ENCODE measurements at places on chromosomes 1 and 21.

- DNase-seq, result no peak
Observed at GRCh38 chr1:50493710-50494109, 70.5 kb upstream of the DMRTA2 start.

- DNase-seq, result no peak
Observed at GRCh38 chr1:60090655-60091054, 17.1 kb upstream of the C1orf87 start.

DNA sequence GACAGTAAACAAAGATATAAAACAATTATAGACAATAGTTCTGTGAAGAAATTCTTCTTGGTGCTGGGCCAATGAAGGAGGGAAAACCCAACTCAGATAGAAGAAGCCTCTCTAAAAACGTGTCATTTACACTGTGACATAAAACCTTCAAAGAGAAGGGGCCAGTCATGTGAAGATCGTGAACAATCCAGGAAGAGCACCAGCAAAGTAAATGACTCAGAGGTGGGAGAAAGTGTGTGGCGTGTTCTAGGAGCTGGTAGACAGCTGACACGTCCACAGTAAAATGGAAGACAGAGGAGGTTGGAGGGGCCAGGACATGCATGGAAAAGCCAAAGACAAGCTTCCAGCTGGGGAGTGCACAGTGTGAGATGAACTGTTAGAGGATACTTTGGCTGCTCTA, 143.6 kb downstream of the VAV3 start:
- DNase-seq, result no peak

- DNase-seq, result no peak
Observed at GRCh38 chr1:205500240-205501233, 3.9 kb upstream of the CDK18 start.

DNA sequence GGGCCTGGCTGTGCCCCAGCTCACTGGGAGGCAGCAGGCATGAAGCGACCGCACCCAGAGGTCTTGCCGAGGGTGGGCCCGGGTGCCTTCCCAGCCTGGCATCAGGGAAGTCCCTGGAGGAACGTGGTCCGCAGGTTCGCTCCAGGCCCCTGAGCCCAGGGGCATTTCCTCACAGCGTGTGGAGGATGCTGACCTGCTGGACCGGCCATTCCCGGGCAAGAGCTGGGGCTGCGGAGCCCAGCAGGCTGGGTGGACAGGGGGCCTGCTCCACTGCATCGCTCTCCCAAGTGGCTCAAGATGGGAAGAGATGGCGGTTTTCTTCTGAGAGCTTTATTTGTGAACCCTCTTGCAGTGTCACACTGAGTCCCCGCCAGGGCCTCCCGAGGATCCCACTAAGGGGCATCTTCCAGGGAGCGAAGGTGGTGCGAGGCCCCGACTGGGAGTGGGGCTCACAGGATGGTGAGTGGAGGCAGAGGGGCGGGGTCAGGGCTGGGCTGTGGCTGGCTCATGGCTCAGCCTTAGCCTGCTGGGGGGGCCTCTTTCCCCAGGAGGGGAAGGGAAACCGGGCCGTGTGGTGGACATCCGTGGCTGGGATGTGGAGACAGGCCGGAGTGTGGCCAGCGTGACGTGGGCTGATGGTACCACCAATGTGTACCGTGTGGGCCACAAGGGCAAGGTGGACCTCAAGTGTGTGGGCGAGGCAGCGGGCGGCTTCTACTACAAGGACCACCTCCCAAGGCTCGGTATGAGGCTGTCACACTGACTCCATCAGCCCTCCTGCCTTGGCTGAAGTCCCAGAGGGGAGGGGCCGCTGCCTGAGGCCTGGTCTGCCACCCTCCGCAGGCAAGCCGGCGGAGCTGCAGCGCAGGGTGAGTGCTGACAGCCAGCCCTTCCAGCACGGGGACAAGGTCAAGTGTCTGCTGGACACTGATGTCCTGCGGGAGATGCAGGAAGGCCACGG, 7.2 kb upstream of the MMP23B start:
- no peak for DNase-seq

DNA sequence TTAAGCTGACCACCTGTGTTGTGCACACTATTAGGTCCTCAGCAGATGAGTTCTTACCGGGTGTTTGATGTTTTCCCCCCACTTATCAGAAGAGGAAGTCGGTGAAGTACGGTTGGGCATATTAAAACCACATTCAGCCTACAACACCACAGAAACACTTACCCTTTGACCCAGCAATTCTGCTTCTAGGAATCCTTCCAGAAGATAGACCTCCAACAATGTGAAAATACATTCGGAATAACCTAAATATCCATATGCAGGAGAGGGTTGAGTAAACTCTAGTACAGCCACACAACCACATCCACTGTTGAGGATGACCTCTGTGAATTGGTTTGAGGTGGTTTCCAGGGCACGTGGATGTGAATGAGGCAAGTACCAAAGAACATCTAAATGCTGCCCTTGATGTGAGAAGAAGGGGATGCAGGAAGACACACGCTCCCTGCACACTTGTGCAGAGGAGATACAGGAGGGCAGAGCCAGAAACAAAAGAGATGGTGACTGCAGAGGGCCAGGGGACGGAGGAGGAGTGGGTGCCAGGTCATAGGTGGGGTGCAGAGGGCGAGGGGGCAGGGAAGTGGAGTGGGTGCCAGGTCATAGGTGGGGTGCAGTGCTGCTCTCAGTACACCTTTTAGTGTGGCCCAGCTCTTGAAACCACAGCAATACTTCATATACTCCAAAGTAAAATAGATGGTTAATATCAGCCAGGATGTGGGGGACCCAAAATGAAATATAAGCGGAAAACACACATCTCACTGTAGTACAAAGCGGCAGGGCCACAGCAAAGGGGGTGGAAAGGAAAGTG, 12.8 kb downstream of the ADARB1 start:
- no peak for DNase-seq

GRCh38 chr1:210263963-210264362, 31.4 kb downstream of the SERTAD4 start:
- no peak for DNase-seq

GRCh38 chr21:16194788-16195537, 465.2 kb downstream of the USP25 start:
- no peak for DNase-seq

DNA sequence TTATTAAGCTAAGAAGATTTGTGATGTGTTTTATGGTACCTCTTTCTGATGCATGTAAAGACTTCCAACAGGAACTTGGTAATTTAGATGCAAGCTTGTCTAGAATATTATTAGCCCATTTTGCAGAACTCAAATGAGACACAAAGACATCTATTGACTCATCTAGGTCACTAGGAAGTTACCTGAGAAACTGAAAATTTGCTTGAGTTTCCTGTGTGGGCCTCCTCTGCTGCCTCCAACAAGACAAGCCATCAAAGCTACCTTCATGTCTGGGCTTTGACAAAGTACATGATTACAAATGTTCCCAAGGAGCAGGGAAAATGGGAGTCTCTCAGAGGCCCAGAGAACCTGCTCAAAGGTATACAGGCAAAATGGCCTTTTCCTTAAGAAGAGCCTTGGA, 5.6 kb downstream of the RUNX1 start:
- no peak for DNase-seq

GRCh38 chr21:38389354-38389676, 109.0 kb downstream of the ERG start:
- no peak for DNase-seq

DNA sequence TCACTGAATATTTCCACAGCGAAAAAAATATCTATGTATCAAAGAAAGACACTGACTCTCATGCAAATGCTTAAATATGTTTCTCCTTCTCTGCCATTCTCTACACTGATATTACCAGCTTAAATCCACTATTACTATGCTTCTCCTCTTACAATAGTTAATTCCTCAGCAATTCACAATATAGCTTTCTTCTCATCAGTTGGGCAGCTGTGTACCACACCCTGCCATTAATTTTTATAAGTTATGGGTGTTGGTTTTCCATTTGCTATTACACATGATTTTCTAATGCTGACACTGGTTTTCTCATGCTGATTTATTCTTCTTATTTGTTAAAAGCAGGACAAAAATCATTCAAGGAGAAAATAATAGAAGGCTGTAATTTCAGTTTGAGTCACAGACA, 251.8 kb downstream of the TBX15 start:
- DNase-seq, result no peak

GRCh38 chr1:109876617-109877316, 33.9 kb upstream of the CSF1 start:
- DNase-seq, result no peak

GRCh38 chr1:109763646-109764415, at the start of gene EPS8L3:
TSS of gene EPS8L3 (minus strand) at chr1:109763923. CDS start at chr1:109761749, 2,174 bp downstream.
- no peak for DNase-seq

DNA sequence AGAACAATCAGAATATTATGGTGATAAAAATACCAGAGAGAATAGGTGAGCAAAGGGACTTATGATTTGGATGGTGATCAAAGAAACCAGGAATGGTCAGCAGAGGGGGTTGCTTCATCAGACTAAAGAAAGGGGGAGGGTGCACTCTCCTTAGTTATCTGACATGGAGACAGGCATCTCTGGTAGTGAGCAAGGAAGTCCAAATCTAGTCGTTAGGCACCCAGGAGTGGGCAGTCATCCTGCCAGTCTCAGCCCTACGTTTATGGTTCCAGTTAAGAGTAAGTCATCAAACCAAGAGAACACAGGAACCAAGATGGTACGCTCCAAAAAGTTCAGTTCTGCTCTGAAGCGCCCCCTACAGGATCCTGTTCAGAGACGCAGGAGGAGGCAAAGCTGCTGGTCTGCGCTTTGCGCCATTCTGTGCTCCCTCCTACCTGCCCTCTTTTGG, 28.6 kb downstream of the EBNA1BP2 start:
- DNase-seq, result no peak

DNA sequence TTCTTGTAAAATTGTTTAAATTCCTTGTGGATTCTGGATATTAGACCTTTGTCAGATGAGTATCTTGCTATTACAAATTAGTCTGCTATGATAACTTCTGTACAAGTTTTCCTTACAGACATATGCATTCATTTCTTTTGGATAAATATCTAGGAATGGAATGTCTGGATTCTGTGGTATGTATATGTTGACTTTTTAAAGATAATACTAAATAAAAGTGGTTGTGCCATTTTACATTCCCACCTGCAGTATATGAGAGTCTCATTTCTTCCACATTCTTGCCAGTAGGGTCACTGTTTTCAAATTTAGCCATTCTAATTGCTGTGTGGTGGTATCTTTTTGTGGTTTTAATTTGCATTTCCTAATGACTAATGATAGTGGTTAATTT, 53.9 kb downstream of the SYDE2 start:
- DNase-seq, result no peak

GRCh38 chr21:42981214-42981523, 6.8 kb downstream of the PKNOX1 start:
- DNase-seq, result no peak

DNA sequence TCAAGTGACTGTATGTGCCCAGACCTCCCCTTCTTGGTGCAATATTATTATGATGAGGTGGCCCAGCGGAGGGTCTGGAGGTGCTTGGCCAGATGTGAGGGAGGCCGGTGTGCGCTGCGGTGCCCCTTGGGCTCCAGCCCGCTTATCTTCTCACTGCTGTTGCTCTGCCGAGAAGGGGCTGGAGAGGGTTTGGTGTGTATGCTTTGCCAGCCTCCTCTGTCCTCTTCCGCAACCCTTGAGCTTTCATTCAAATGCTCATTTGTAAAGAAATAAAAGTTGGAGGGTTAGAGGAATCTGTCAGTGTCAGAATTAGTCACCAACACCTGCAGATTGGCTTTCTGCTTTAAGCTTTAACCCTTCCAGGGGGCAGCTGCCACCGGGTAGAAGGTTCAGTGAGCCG, 19.7 kb downstream of the RNF220 start:
- no peak for DNase-seq

- DNase-seq, result no peak
Observed at GRCh38 chr1:153629971-153630370, 1.7 kb downstream of the S100A1 start.

DNA sequence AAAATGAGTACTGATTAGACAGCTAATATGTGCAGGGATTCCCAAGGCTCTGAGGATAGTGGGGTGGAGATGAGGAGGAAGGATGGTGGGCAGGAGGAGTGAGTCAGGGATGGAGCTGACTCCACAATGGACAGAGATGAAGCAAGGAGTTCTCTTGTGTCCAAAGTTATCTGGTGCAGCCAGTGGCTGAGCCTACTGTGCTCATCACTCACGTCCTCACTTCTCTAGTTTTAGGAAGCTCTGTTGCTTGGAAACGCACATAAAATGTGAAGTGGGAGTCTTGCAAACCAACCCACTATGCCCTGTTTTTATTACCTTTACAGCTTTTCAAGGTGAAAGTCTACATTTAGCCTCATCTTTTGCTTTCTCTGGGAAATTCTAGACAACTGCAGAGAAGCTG, 36.5 kb upstream of the SAMD13 start:
- DNase-seq, result no peak

DNA sequence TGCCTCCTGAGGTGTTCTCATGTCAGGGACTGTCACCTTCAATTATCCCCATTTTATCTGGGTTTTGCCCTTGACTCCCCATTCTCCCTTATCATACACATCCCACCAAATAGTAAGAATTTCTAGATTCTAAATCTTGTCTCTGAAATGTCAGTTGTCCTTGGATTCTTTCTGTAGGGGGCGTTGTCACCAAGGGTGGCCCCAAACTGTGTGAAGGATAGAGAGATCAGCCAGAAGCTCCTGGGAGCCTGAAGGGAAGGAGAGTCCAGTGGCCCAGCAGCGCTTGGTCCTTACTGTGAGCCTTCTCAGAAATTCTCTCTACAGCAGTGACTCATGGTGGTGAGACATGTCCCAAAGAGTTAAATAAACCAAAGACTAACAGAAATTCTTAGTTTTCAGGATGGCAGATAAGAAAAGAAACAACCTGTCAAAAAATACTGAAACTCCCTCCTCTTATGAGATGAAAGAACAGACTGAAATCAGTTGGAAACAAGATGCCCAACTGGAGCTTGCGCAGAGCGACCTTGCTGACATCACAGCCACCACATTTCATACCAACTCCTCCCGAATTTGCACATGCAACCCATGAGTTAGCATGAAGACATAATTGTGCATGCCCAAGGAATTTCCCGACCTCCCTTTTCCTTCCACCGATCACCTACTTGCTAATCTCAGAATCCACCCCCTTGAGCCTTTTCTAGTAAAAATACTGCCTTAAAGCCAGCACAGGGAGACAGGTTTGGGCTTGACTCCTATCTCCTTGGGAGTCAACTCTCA, 109.8 kb downstream of the ELAVL4 start:
- DNase-seq, result no peak

- DNase-seq, result no peak
Observed at GRCh38 chr1:98323906-98324358, 337.6 kb upstream of the SNX7 start.

- no peak for DNase-seq
Observed at GRCh38 chr1:50308878-50309277, 114.4 kb downstream of the DMRTA2 start.

GRCh38 chr1:193794239-193794638, 607.8 kb upstream of the B3GALT2 start:
- no peak for DNase-seq

DNA sequence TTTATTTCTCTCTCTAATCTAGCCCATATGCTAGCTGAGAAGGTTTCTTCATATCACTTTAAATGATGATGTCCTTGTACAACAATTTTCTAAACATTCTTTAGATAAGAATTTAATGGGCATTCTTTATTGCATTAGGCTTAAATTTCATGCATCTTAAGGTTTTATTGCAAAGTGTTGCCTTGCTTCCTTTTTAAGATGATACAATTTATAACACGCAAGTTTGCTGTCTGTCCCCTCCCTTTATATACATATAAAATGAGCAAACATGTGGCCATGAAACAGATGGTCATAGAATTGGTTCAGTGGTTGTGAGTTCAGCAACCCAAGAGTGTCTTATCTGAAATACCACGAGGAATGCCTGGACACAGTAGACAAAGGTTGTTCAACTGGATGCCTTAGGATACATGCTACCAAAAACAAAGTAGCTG, 12.1 kb downstream of the NBPF3 start:
- no peak for DNase-seq

- DNase-seq, result no peak
Observed at GRCh38 chr1:232872738-232873137, 67.5 kb downstream of the MAP10 start.

Data from T-helper 22 cell (primary cell).